Stimulated activated CD4-positive, alpha-beta T cell treated with anti-CD3 and anti-CD28 coated beads, Interleukin-1b, Interleukin-23, amount 100 ng/mL, for 48 hours (primary cell): ENCODE measurements at places on chromosomes 3 and 15.

DNA sequence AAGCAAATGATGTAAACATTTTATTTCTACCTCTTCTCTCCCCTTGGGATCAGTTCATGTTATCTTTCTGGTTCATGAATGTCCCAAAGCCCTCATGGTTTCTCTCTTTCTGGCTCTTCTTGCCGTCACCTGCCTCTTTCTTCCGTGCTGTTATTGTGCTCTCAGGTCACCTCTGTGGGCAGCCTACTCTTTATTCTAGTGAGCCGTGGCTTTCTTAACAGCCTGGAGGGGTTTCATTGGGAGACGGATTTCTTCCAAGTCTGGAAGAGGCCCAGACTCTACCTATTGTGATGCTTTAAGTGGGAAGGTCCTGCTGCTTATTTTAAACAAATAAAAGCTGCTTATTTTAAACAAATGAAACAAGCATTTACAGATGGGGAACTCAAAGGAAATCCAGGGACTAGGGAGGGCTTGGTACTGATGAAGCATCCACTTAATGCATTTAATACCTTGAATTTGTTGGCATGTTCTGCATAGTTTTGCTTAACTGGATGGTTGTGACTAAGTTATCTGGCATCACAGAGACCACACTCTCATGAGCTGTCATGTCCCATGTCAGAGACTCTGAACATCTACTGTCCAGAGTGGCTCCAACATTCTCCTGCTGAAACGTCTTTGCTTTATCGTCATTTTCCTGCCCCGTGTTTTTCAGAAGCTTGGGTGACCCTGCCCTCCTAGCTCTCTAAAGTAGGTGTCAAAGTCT is 443.3 kb downstream of the GABRG3 start:
- no peak for DNase-seq

- DNase-seq = no peak
Observed at GRCh38 chr3:136982520-136983138, 24.8 kb downstream of the IL20RB start.

DNA sequence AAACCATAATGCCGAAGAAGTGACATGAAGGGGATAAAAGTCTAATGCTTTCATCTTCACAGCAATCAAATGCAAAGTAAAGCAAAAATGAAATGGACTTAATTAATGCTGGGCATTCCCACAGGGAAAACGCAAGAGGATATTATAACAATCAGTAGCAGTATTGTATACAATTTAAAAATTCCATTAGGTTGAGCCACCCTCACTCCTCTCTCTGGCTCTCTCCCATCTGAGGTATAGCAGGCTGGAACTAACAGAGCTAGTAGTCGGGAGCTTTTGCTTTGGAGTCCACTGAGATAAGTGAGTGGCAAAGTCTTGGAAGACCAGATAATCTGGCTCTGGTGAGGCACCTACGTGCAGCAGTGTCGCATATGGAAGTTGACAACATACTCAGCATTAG is 33.9 kb downstream of the DET1 start:
- no peak for DNase-seq

DNA sequence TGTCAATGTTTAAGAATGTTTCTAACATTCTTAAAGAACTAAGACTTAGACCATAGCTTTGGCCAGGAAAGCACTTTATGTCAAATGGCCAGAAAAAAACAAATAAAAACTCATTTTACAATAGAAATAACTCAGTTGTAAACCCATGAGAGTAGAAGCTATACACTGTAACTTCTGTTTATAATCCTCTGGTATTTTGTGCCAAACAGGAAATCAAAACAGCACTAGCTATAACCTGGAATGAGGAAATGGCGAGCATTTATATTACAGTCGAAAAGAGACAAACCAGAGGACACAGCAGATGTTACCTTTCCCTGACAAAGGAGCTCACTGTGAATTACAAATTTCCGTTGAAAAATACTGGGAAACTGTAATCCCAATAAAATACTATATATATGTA is 10.3 kb downstream of the GK5 start:
- DNase-seq = no peak

GRCh38 chr3:40461161-40461560 is 4.0 kb downstream of the RPL14 start:
- DNase-seq = no peak

DNA sequence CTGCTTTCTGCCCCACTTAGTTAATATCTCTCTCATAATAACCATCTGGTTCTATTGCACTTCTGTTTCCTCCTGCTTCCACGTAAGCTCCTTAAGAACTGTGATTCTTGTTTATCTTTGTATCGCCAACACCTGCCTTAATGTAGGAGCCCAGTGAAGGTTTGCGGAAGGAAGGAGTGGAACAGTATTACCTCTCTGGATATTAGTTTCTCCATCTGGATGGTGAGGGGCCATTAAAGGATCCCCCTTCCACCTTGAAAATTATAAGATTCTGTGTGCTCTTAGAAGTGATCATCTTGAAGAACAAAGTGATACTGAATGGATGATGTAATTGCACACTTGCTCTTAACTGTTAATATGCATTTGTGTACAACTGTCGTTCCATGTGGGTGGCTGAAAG is 2.2 kb downstream of the CHRNA5 start:
- DNase-seq = no peak

DNA sequence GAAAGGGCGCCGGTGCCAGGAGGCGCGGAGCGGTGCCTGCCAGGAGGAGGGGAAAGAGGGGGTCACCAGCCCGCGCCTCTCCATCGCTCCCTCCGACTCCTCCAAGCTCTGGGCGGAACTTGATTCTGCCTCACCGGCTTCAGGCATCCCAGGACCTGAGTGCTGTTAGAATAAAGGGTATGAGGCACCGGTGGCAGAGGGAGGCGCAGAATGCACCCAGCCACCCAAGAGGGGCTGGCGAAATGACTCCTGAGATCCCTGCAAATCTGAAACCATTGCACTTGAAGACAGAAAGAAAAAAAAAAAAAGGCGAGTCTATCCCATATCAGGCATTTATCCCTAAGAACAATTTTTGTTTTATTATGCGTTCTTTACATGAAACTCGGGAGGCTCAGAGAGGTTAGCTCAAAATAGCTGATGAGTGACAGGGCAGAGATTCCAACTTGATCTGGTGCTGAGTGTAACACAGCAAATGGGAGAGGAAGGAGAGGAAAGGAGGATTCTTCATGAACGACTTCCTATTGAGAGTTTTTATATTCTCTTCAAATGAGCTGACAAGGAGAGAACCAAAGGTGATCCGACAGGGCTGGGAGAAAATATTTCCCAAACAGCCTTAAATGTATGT is 157.0 kb upstream of the FRMD4B start:
- DNase-seq = no peak

DNA sequence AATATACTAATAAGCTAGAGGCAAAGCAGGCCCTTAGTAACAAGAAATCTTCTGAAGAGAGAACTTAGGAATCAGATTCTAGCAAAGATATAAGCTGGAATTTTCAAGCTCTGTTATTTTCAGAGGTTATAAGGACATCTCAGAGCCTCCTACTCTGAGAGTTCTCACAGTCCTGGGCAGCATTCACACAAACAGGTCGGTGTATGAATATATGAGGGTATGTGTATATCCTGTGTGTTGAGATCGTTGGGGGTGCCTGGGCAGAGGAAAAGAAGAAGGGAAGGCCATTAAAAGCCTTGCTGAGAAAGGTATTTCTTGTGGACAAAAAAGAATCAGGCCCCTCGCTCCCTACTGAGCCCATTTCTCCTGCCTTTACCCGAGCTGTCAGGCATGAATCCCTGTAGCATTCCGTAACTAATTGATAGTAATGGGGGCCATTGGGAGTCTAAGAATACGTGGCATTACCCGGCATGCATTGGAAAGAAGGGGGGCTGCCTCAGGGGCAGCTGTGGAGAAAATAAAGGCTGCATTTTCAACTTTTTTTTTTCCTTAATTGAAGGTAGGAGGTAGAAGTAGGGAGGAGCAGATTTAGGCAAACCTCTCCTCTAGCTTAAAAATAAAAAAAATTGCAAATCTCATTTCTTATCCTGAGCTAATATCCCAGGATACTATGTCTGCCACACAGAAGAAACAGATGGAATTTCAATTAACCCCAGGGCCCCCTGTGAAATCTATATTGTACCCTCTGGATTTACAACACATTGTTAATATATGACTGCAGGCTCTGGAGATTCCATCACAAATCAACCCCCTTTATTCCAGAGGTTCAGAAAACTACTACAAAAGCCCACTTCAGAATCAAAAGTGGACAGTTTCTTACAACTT is 103.8 kb downstream of the GTPBP8 start:
- DNase-seq = no peak

DNA sequence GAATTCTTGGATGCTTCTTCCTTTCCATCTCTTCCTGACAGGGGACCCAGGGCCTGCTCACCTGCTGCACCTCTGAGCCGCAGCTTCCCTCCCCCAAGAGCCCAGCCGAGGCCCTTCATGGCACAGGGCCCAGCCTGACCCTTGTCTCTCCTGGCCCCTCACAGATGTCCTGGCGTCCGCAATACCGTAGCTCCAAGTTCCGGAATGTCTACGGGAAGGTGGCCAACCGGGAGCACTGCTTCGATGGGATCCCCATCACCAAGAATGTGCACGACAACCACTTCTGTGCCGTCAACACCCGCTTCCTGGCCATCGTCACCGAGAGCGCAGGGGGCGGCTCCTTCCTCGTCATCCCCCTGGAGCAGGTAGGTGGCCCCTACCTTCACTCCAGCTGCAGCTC is 66.2 kb downstream of the CORO2B start:
- no peak for DNase-seq

DNA sequence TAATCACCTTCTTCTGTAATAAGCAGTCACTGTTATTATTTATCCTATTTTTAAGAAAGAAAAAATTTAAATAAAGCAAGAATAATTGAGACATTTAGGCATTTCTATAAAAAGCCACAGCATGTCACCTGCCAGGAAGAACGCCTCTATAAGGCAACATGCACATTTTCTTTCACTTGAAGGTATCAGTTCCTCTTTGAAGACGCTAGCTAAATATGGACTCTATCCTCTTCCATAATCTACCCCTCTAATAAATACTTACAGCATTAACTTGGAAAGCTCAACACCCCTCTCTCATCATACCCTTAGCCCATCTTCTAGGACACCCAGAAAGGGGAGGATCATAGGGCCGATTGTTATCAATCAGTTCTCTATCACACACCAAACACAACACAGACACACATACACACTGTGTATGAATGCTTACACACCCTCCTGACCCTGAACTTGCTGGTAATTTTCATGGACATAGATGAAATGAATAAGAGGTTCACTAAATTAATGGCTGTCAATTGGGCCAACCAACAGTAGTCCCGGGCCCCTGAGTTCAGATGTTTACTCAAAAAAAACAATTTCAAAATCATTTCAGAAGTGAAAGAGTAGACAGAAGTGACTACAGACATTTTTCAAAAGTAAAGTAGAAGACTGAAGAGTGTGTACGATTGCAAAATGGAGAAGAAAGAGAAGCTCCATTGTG is 102.5 kb downstream of the ZMAT3 start:
- DNase-seq = no peak

DNA sequence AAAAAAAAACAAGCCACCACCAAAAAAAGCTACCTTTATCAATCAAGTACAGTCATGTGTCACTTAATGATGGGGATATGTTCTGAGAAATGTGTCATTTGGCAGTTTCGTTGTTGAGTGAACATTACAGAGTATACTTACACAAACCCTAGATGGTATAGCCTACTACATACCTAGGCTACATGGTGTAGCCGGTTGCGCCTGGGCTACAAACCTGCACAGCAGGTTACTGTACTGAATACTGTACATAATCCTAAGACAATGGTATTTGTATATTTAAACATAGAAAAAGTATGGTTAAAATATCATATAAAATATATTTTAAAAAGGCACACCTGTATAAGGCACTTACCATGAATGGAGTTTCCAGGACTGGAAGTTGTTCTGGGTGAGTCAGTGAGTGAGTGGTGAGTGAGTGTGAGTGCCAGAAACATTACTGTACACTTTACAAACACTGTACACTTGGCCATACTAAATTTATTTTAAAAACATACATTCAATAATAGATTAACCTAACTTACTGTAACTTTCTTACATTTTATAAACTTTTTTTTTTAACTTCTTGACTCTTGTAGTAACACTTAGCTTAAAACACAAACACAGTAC is 25.9 kb upstream of the JMJD7 start:
- no peak for DNase-seq
